Stimulated activated CD8-positive, alpha-beta memory T cell treated with anti-CD3 and anti-CD28 coated beads, Interleukin-7, amount 100 ng/mL, for 24 hours (primary cell): ENCODE measurements at places on chromosomes 3 and 15.

DNA sequence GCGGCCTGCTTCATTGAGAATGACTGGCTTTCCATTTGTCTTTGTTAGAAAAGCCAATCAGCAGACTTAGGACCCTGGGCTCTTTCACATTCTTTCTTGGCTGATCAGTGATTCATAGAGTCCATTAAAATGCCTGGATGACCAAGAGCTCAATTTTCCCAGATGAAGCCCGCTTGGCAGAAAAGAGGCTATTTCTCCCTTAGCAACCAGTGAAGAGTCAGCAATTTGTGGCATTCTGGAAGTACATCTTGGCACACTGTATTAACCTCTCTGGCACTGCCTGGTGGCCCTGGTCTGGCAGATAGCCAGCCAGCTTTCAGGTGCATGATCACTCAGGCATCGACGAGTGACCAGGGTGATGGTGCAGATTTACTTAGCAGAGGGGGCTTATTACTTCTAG, 145.7 kb upstream of the PLAAT1 start:
- no peak for DNase-seq

- peak; percentile 19 for DNase-seq
Observed at GRCh38 chr3:18443665-18444594, 18.8 kb upstream of the SATB1 start.

- DNase-seq = no peak
Observed at GRCh38 chr3:125694761-125695294, 99.5 kb upstream of the OSBPL11 start.

GRCh38 chr3:42012935-42013690, 51.2 kb upstream of the ULK4 start:
- DNase-seq = peak; percentile 54
